ENCODE measurements at places on chromosomes 4 and X. TPM values are rescaled to one million over a fixed set of nuclear protein-coding genes. Genes with fewer than 3 reads are reported as not detected.

MOSPD2 gene
- 28.0 TPM for total RNA-seq

LRIT3 gene
- 0.11 TPM for total RNA-seq

PHEX gene
- total RNA-seq: 1.00 TPM

USP17L11 gene
- not detected for total RNA-seq

GAGE2A gene
- total RNA-seq: not detected

PAK3 gene
- 2.9 TPM for total RNA-seq

COL25A1 gene
- 0.11 TPM for total RNA-seq

VSIG1 gene
- not detected for total RNA-seq

Data from uterine smooth muscle cell (primary cell).